Activated naive CD4-positive, alpha-beta T cell (primary cell): ENCODE measurements at places on chromosomes 11 and 22.

- DNase-seq: no peak
Observed at GRCh38 chr11:61531044-61531443, 22.5 kb downstream of the LRRC10B start.

GRCh38 chr11:87871056-87871455 lies 304.2 kb downstream of the RAB38 start:
- no peak for DNase-seq

DNA sequence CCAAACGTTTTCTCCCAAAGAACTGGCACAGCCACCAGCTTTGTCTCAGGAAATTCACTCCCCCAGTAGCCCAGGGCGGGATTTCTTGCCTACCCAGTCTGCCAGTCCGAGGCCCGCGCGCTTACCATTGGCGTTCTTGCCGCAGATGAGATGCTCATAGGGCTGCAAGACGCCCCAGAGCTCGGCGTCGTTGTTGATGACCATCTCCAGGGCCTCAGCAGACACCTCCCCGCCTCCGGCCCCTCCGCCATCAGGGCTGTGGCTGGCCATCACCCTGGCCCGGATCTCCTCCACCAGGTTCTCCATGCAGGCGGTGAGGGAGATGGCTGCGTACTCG lies 1.3 kb downstream of the ABTB2 start:
- no peak for DNase-seq

GRCh38 chr11:62656796-62657429 lies 3.8 kb upstream of the INTS5 start:
- no peak for DNase-seq

- DNase-seq: no peak
Observed at GRCh38 chr22:29840498-29840897, 2.4 kb upstream of the ASCC2 start.

DNA sequence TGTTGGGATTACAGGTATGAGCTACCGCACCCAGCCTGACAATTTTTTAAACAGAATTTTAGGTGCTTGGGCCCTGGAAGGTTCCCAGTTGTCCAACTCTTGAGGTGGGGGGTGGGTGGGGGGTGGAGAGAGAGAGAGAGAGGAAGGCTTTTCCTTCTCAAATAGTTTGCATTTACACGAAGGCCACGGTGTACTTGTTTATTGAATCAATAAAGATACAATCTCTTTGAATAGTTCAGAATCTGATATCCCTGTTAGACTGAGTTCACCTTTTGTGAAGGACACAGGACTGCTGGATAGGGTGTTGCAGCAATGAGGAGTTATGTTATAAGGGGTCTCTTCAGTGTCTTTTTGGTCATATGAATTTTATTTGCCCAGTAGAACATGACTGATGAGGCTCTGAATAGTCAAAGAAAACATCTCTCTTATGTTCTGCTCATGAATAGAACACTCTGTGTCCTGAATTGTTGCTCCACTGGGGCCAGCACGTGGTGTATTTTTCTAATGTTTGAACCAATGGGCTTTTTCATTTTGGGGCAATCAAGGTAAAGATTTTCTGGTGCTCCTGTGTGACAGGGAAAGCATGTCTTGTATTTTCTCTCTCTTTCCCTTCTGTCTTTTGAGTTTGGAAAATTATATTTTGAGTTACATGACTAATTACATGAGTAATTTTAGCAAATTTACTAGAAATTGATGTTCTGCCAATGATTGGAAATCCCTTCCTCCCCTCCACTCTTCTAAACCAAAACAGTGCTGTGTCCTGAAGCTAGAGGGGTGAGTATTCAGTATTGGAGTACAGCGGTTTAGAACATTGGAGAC lies 61.7 kb downstream of the PTPRJ start:
- no peak for DNase-seq

DNA sequence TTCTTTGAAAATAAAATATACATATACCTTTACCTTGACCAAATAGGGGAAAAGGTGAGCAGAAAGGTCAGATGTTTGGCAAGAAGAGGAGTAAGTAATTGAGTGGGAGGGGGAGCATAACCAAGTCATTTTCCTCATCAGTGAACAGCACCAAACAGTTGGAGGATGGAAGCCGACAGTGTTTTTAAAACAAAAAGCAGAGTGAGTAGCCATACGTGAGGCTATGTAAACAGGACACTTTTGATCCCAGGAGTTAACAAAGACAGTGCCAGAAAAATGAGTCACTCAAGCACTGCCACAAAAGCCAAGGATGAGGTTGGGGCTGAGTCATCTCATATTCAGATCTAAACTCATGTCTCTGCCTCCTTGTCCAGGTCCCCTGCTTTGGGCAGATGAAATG lies 734.7 kb downstream of the KCNA4 start:
- no peak for DNase-seq

- DNase-seq: no peak
Observed at GRCh38 chr11:111635706-111636045, 33.4 kb downstream of the SIK2 start.

GRCh38 chr11:111305162-111305802 lies 6.9 kb downstream of the POU2AF3 start:
- no peak for DNase-seq

- DNase-seq: no peak
Observed at GRCh38 chr11:15897211-15897960, 459.0 kb downstream of the SOX6 start.

GRCh38 chr11:57126766-57127400 lies 54.9 kb upstream of the LRRC55 start:
- DNase-seq: no peak
